Retina (tissue), 1 donor: ENCODE measurements at places on chromosomes 2 and 18.
A peak's percentile ranks its signal among the peaks of the same experiment; 100 is the strongest.

DNA sequence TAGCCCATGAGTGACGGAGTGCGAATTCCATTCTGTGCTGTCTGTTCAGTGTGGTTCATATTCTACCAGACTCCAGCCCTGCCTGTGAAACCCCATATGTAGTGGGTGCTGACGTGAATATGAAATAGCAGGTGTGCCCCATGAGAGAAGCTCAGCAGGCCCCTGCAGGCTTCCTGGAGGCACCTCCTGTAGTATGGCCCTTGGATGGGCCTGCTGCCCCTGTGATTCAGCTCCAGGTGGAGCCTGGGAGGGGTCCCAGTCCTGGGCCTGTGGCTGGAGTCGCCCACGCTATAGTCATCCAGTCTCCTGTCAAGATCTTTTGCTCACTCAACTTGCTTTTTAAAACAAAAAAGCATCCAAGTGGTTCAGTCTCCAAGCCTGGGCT lies 125.5 kb downstream of the GLI2 start:
- no peak for DNase-seq

GRCh38 chr2:219744600-219744999 lies 117.2 kb downstream of the SLC4A3 start:
- no peak for DNase-seq

- DNase-seq, result no peak
Observed at GRCh38 chr2:17104454-17104853, 413.8 kb downstream of the RAD51AP2 start.

GRCh38 chr2:80573950-80574349 lies 269.4 kb upstream of the LRRTM1 start:
- DNase-seq, result no peak

- DNase-seq, result no peak
Observed at GRCh38 chr18:21991886-21992285, 177.5 kb upstream of the GATA6 start.

DNA sequence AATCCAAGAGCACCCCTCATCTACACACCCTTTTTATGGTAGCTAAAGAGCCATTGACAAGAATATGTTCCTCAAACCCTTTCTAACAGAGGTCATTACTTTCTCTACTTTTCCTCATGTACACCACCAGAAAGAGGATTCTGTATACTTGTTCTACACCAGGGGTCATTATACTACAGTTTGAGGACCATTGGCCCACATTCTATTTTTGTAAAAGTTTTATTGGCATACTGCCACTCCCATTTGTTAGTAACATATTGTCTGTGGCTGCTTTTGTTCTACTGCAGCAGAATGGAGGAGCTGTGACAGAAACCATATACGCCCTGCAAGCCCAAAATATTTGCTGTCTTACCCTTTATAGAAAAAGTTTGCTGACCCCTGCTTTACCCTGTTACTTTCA lies 14.3 kb downstream of the HTR2B start:
- no peak for DNase-seq

GRCh38 chr2:239216614-239217273 lies 184.1 kb downstream of the HDAC4 start:
- DNase-seq, result no peak

DNA sequence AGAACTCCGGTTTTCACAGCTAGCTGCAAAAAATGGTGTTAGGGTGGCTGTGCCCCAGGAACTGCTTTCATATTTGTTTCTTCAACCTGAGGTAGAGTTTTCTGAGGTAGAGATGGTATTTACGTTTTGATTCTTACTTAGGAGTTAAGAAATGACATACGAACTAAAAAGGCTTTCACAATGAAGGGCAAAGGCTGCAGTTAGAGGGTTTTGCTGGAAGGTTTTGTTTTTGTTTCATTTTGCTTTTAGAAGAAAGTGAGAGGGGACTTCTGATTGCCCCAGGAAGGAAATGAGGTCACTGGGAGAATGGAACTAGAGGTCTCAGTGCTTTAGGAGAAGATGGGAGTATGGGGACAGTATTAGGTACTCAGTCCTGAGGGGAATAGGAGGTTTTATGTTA lies 15.5 kb downstream of the CDCA7 start:
- no peak for DNase-seq

DNA sequence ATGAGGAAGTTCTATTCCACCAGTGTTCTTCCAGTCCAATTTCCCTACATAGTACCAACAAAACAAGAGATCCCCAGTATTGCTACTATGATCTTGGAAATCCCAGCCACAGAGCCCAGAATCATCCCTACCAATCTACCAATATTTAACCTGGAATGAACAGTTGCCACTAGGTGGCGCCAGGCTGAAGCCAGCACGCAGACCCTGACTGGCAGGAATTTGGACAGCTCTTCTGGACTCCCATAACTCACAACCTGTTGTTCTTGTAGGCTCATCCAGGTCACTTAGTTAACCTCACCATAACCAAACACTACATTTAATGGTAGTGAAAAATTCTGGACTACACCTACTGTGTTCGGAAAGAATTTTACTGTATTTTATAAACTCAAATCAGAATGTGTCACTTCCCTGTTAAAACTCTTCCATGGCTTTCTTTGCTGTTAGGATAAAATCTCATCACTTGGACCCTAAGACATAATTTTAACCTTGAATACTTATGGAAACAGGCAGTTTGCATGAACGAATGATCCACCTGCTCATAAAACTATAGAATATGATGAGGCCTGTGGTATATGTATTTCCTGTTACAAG lies 59.8 kb upstream of the SLC38A11 start:
- DNase-seq, result peak; percentile 71

GRCh38 chr2:57075226-57075625 lies 891.4 kb downstream of the CCDC85A start:
- DNase-seq, result no peak

DNA sequence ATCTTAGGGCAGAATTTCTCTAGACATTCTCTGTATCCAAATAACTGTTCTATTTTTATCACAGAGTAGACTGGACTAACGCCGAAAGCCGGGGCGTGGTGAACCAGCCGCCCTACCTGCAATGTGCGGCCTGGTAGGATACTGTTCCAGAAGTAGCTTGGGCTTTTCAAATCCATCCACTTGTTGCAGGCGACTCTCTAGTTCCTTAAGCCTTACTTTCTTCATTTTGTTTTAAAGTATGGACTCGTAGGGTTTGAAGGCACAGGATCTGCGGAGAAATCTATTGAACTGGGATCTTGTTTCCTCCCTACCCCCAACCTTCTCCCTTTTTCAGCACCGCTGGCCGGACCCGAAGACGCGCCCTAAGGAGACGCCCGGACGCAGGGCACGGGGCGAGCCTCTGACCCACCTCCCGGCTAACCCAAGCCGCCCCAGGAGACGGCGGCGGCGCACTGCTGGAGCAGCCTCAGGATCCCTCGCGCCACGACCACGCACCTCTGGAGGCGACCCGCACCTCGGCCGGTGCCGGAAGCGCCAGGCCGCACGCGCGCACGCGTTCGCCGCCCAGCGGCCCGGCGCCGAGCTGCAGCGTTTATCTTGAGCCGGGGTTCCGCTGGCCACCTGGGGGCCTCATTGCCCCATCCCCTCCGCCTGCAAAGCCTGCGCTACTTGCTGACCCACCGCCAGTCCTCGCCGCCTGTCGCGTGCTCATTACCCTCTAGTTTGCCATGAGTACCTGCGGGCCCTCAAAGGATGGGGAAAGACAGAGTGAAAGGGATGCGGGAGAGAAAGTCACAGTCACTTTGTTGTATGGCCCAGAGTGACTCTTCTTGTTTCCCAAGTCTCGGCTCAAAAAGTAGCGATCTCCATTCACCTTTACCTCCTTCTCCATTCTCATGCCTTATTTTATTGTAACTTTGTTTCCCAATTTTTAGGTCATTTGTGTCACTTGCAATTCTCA lies at the start of gene METTL5:
Gene METTL5, minus strand, starts transcription at position 533 of the 961 bp plus-strand sequence. Its CDS starts 308 bp downstream, at position 225.
- peak; percentile 94 for DNase-seq

DNA sequence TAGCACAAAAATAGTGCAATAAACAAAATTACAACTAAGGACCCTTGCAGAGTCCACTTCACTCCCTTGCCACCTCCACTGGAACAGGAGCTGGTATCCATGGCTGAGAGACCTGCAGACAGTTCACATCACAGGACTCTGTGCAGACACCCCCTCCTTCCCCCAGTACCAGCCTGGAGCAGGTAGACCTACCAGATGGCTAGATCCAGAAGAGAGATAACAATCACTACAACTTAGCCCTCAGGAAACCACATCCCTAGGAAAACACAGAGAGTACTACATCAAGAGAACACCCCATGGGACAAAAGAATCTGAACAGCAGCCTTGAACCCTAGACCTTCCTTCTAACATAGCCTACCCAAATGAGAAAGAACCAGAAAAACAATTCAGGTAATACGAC lies 49.8 kb downstream of the FBXO15 start:
- no peak for DNase-seq

DNA sequence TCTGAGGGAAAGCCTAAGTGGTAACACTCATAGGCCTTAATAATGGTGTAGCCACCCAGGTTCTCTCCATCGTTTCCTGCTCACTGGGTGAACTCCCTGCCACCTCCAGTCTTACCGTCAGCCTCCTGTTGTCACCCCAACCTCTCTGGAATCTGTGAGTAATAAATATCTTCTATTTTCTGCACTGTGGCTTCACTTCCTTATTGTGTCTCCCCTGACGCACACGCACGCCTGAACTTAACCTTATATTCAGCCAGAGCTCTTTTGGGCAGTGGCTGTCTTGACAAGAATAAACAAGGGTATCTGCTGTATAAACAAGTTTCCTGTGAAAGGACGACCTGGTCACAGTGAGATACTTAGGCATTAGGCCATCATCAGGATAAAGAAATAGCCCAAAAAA lies 467.2 kb downstream of the SPAG16 start:
- no peak for DNase-seq

DNA sequence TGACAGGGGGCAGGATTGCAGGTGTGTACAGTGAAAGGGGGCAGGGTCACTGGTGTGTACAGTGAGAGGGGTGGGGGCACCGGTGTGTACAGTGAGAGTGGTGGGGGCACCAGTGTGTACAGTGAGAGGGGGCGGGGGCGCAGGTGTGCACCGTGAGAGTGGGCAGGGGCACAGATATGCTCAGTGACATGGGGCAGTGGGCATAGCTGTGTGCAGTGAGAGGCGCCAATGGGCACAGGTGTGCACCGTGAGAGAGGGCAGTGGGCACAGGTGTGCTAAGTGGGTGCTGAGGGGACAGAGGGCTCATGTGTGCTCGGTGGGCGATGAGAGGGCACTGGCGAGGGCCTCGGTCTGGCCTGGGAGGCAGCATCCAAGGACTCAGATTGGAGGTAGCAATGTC lies 63.0 kb downstream of the GREB1 start:
- no peak for DNase-seq

DNA sequence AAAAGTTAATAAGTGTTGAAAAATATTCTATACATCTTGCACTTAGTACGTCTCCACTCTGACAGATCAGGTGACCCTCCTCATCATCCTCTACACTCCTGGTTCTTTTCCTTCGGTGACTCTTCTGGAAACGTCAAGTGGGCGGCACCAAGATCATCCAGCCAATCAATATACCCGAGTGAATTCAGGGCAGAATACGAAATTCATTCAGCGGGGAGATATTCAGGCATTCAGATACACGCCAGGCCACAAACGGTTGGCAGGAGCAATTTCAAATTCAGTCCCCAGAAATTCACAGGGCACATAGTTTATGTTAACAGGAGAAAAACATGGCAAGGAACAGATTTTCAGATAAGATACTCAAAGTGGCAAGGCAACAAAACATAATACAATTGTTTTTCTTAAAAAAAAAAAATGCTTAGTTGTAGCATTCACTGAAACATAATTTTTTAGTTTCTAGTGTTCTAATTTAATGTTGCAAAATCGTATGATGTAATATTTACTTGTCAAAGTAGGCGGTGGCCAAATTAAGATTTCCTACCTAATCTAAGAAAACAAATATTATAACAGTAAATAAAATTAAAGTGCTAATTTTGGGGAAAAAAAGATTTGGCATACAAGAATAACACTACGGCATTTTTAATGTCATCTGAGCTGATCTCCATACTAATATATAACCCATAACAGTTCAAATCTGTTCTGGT lies 4.2 kb downstream of the CLK1 start:
- no peak for DNase-seq

DNA sequence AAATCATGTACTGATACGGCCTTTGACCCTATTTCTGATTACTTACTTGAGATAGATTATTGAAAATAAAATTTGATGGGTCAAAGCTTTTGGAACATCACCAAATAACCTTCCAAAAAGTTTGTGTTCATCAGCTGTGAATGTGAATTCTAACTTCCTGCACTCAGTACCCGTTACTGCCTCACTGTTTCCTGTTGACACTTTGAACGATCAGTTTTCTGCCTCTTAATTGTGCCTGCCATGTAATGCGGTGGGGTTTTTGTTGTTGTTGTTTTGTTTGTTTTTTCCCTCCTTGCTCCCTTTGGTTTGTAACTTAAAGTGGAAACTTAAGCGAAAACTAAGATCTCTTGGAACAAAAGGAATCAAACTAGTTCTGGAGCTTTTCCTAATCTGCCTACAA lies 18.9 kb downstream of the ATG16L1 start:
- DNase-seq, result no peak

DNA sequence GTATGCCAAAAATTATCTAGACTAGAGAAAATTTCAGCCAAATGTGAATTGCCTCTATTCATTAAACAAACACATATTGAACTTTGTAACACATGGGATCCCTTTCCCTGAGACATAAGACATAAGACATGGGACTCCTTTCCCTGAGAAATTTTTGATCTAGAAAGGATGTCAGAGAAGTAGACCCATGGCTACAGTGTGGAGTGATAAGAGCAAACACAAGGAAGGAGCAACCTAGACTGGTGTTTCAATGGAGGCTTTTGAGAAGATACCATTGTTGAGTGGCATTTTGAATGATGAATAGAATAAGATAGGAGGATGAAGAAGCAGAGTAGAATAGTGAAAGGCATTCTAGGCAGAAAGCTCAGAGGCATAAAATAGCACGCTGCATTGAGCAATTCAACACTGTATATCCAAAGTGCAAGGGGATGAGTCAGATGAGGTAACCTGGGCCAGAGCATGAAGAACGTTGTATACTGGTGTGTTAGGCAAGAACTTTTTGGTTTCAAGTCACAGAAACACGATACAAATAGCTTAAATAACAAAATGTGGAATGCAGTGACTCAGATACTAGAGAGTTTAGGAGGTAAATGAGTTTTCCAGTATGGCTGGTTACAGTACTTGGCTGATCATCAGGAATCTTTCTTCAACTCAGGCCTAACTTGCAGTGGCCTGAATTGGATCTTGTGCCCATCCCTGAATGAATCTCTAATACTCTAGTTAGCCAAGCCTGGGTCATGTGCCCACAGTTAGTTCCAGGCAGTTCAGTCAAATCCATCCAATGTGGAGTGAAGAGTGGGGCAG lies 129.8 kb upstream of the TANK start:
- no peak for DNase-seq

GRCh38 chr2:170969872-170970496 lies 40.9 kb downstream of the GORASP2 start:
- no peak for DNase-seq

DNA sequence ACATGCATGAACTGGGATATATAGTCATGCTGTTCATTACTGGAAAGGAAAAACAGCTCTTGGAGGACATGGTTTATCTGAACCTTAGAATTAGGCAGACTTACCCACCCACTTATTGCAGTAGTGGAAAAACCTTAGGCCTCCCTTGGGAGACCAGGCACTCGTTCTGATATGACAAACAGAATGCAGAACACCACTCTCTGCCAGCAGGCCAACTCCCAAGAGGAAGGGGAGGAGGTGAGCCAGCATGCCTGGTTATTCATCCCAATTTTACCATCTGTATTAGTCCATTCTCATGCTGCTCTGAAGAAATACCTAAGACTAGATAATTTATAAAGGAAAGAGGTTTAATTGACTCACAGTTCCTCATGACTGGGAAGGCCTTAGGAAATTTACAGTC lies 17.5 kb downstream of the C18orf63 start:
- DNase-seq, result no peak

- DNase-seq, result no peak
Observed at GRCh38 chr2:173086518-173087213, 11.0 kb downstream of the MAP3K20 start.
